ENCODE measurements at places on chromosomes 6 and 20. TPM values are rescaled to one million over a fixed set of nuclear protein-coding genes. Genes with fewer than 3 reads are reported as not detected.

DNA sequence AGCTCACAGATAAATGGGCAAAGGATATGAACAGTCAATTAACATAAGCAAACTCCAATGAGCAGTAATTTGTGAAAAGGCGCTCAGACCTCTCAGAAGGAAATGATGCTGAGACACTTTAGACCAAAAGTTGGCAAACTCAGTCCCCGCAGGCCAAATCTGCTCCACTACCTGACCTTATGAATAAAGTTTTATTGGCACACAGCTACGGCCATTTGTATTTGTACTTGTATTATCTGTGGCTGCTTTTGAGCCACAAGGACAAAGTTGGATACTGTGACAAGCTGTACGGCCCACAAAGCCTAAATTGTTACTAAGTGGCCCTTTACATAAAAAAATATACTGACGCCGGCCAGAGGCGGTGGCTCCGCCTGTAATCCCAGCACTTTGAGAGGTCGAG lies 167.0 kb downstream of the PREX1 start:
- no peak for DNase-seq

DNA sequence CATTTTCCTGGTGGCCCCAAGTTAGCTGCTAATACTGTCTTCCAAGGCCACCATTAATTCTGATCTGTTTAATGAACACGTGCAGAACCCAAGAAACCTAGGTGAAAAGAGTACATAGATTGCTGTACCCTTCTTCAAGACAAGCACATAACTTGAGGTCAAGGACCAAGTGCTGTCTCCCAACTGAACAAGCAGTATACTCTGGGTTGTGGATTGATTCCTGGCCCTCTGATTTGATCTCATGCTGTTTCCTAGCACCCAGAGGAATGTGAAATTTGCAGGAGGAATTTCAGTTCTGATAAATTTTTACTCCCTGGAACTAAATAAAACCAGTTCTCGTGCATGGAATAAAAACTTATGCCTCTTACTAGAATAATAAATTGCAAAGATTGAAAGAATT lies 75.6 kb downstream of the MTFR2 start:
- DNase-seq: no peak

- DNase-seq: no peak
Observed at GRCh38 chr6:52635049-52635577, 35.8 kb upstream of the TMEM14A start.

DNA sequence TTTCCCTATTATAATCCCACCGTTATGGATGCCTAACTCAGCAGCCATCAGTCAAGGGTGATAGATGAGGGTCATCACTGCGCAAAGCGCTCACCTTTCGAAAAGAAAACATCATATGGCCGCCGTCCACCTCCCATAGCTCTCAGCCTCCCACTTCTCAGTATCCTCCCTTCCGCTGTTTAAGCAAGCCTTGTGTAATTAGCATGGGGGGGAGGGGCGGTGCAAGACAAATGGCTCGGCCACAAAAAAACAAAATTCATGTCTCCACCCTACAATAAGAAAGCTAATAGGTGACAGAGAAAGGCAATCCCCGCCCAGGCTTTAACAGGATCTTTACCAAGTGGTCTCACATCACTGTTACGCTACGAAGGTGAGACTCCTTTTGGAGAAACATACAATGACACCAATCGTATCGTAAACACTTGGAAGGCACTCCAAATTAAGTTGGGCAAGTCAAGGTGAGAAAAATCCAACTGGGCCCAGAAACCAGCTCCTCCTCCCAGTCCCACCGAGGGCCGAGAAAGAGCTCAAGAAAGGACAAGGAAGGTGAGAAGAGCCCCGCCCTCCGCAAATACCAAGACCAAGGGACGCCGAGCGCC lies 645 bp downstream of the DDX39B start:
- DNase-seq: no peak

DNA sequence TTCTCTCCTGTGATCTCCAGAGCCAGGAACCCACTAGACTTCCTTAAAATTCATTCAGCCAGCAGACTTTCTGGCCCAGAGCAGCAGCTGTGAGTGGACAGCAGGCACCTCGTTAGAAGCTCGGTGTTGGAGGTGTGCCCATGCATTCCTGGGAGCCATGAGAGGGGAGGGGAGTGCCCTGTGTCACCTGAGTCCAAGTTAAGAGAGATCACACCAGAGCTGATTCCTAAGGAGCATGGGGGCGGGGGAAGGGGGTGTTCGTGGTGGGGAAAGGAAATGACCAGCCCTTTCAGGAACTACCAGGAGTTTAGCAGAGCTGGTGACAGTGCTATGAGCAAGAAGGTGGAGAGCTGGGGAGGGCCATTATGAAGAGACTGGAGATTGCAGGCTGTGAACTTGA lies 46.9 kb downstream of the GFRA4 start:
- no peak for DNase-seq

GRCh38 chr6:106516616-106517015 lies 112.7 kb downstream of the RTN4IP1 start:
- DNase-seq: peak; percentile 40

GRCh38 chr6:85126485-85127167 lies 323.3 kb upstream of the NT5E start:
- DNase-seq: peak; percentile 19

DNA sequence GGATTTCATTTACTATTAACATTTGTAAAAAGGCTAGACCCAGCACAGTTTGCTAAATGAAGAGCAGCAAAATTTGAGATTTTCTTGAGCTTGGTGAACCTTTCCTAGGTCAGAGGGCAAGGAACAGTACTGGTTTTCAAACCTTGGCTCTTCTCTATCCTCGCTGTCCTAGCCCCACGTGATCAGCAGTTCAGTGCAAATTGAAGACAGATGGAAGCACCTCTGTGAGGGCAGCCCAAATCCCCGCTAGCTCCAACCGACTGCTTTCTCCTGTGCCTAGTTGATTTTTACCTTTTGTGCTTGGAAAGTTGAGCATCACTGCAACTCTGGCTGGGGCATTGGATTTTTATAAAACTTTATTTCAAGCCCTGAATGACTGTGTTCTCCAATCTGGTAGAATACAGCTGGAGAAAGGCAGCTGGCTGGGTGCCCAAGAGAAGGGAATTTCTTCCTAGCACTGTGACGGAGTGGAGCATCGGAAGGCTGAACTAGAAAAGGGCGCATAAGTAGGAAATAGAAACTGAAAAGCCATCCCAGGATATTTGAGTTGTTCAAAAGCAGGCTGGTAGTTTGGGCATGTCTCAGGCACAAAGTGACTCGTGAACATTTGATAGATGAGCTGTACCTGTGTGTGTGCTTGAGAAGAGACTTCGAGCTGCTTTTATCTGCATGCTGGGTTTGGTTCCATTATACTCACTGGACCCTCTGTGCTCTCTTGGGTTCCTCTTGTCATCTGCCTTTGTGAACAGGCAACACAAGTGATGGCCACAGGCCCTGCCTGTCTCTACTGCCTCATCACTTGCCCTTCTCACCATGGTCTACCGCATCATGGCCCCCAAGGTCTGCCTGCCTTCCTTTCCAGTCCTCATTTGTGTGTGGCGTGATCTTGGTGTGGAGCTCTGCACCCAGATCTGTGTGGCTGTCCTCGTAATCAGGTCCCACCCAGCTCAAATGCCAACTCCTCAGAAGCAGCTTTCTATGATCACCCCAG lies 2.3 kb downstream of the RNF114 start:
- DNase-seq: no peak

DNA sequence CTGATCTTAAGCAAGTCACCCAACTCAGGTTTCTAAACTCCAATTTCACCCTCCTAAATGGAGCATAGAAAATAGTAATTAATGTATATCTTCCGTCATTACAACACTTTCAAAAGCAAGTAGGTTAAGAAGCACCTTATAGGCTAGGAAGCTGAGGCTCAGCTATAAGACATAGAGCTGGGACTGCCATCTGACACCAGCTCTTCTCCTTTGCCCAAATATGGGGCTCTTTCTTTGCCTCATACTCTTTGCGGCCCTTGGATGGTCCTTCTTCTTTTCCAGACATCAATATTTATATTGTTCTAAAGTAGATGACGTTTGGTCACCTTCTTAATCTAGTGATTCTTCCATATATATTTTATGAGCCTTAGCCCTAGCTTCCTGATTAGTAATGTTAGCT lies 413.2 kb downstream of the LMBRD1 start:
- no peak for DNase-seq

GRCh38 chr6:89368107-89368506 lies 15.6 kb upstream of the UBE2J1 start:
- DNase-seq: peak; percentile 67

DNA sequence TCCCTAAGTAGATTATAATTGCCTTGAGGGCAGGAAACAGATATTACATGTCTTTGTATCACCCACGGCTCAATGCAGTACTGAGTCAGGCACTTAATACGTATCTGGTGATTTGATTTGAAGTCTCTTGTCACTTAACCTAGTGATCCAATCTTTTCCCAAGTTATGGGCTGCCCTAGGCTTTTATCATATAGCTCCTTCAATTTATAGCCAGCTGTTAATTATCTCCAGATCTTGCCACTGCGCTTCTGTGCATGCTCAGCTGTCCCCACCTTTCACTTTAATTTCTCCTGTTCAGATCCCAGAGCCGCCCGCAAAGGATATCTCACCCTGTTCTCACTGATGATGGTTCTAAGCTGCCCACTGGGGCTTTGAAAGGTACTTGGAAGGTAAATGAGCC lies 41.9 kb downstream of the SNHG17 start:
- no peak for DNase-seq

DNA sequence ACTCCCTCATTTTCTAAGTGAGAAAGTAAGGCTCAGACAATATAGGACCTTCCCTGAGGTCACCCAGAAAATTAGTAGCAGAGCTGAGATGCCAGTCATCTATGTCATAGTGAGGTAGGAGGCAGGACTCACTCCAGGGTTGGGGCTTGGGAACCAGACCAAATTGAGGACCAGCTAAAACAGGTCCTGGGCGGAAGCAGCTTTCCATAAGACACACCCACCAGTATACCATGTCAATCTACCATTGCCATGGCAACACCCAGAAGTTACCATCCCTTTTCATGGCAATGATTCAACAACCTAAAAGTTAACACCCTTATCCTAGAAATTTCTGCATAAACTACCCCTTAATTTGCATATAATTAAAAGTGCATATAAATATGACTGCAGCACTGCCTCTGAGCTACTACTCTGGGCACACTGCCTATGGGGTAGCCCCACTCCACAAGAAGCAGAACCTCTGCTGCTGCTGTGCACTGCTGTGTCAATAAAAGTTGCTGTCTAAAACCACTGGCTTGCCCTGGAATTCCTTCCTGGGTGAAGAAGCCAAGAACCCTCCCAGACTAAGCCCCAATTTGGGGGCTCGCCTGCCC lies 30.3 kb upstream of the OCSTAMP start:
- DNase-seq: no peak

- DNase-seq: no peak
Observed at GRCh38 chr20:7722564-7722963, 217.7 kb downstream of the HAO1 start.

DNA sequence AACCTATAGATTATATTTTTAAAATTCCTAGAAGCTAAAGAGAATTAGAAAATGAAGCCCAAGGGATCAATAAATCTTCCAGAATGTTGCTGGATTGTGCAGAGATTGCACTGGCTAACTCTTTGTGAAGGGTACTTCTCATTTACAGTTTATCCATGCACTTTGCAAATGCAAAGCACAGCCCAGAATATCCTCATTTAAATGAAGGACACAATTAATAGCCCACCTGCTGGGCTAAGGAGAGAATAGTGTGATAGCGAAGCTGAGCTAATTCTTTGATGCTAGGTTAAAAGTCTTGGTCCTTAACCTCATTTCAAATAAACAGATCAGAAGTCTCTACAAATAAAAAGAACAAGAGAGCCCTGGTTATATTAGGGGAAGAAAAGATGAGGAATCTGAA lies 72.5 kb downstream of the SMPDL3A start:
- no peak for DNase-seq

DNA sequence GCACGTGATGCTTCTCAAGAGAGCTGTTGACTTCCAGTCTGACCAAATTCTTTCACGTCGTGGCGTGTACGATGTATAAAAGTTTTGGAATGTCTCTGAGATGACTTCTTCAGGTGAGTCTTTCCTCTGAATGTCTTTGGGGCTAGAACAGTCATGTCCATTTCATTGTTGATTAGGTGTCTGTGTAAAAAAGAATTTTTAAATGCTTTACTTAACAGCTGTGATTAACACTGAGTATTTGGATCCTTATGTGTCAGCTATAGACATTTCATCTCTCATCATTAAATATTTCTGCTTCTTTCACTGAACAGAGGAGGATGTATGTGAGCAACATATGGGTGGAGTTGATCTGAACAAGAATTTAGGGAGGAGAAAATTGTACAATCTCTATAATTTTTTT lies 29.3 kb upstream of the KIF13A start:
- no peak for DNase-seq

- no peak for DNase-seq
Observed at GRCh38 chr6:28808383-28808782, 115.4 kb downstream of the TRIM27 start.

DNA sequence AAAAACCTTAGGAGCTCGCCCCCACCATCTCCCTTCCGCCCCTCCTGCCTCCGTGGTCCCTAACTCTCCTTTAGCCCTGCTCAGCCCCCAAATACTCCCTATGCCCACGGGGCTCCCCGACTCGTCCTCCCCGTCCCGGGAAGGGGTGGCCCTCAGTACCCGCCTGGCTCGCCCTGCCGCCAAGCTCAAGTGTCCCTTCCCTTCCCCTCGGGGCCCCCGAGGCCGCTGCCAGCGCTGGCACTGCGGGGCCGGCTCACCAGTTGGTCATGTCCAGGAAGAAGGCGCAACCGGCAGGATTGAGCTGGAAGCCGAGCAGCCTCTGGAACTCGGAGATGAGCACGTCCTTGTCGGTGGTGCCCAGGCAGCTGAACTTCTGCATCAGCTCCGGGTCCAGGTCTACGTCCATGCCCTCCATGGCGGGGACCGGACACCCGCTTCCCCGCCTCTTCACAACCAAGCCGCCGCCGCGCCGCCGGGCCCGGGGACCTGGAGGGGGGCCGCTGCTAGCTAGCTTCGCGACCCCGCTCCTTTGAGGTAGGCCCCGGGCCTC lies 303 bp downstream of the ILRUN start:
- no peak for DNase-seq

DNA sequence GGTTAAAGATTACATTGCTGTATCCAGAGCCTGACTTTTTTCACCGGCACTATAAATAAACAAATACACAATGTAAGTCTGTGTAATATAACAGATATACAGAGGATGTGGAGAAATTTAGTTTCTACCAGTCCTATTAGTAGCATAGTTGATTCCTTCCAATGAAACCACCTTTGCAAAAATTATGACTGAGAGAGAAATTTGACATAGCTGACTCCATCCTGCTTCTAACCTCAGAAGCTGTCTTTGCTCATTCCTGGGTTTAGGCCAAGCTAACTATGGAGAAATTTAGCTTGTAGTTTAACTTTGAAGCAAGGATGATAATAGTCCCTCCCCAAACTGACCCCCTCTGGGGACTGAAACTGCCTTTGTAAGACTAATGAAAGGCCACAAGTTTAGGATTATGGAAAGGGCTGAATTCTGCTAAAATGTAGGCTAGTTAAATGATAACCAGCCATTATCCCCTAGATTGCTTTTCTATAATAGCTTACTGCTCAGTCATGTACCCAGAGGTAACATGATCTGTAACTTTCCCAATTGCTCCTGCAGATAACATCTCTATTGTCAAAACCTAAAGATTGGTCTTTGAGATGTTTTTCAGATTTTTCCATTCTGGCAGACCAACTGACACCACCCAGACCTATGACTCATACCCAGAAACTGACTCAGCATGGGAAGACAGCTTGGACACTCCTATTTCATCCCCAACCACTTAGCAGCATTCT lies 172.8 kb upstream of the ARG1 start:
- no peak for DNase-seq

The FLOT1 gene
- 50.6 TPM for total RNA-seq

The COX4I2 gene
- not detected for total RNA-seq

The HLA-DOA gene
- 209 TPM for total RNA-seq

The ERGIC3 gene
- total RNA-seq: 650 TPM

The CEP57L1 gene
- total RNA-seq: 14.8 TPM

The L3MBTL1 gene
- total RNA-seq: 20.7 TPM

The COL9A3 gene
- 0.27 TPM for total RNA-seq

The PPP1R16B gene
- 10.8 TPM for total RNA-seq

Data from hematopoietic multipotent progenitor cell (in vitro differentiated cells).